ENCODE measurements at places on chromosomes 6 and 20. TPM values are rescaled to one million over a fixed set of nuclear protein-coding genes. Genes with fewer than 3 reads are reported as not detected.

GRCh38 chr20:43393052-43393451 is 64.6 kb upstream of the SRSF6 start:
- no peak for DNase-seq
- no peak overlapping the region for H3K4me3 ChIP-seq
- H3K4me1 ChIP-seq: no peaks in the 10 kb centered on the region
- no peak overlapping the region for H3K27ac ChIP-seq
- H3K27me3 ChIP-seq: peaks cover 11% of the 10 kb centered on the region
- no peaks in the 10 kb centered on the region for H3K36me3 ChIP-seq

- peaks cover 76% of the 10 kb centered on the region for H3K36me3 ChIP-seq
- DNase-seq: no peak
- no peak overlapping the region for H3K4me3 ChIP-seq
- peaks cover 91% of the 10 kb centered on the region for H3K4me1 ChIP-seq
Observed at GRCh38 chr20:31710423-31711108, 12.1 kb downstream of the BCL2L1 start.

DNA sequence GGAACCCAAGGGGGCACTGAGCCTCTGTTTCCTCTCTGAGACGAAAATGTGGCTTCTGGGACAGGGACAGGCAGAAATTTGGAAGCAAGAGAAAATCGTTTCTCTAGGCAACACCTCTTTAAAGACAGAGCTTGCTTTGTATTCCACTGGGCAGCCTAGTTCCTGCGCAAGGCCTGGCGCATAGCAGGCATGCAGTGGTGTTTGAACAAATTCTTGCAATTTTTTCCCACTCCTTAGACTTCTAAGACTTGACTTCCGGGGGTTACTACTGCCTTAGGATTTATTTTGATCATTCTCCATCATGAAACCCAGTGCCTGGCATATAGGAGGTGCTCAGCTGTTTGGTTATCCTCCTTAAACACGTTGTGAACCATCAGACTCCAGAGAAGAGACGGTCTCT is 249.0 kb upstream of the KCNG1 start:
- no peak overlapping the region for H3K4me3 ChIP-seq
- no peak overlapping the region for H3K27ac ChIP-seq
- no peaks in the 10 kb centered on the region for H3K36me3 ChIP-seq
- H3K4me1 ChIP-seq: no peaks in the 10 kb centered on the region

DNA sequence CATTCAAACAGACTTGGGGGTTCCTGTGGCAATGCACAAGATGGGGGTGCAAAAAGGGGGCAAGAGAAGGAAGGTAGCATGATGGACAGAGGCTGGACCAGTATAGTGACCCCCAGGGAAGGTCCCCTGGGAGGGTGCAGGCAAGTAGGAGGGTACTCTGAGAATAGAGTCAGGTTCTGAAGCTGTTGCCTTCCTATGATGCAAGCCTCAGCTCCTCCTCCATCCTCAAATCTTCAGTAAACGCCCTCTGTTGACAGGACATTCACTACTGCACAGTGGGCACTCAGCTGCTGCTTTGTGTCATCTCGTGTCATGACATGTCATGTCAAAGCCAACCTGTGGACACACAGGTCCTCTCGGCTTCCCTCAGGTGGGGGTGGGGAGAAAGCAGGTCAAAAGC is 5.8 kb upstream of the SDCBP2 start:
- peak overlapping the region; percentile 28 for H3K27ac ChIP-seq
- H3K4me3 ChIP-seq: no peak overlapping the region
- peaks cover 22% of the 10 kb centered on the region for H3K36me3 ChIP-seq
- no peaks in the 10 kb centered on the region for H3K27me3 ChIP-seq
- H3K4me1 ChIP-seq: peaks cover 52% of the 10 kb centered on the region
- no peak for DNase-seq

Gene ZFP57
- total RNA-seq: not detected

All from activated CD4-positive, alpha-beta memory T cell treated with anti-CD3 and anti-CD28 coated beads for 36 hours (primary cell).